Psoas muscle (tissue), 8 donors: ENCODE measurements at places on chromosomes 16 and 17.

GRCh38 chr16:82603784-82604411 is 22.9 kb upstream of the CDH13 start:
- DNase-seq, result peak; percentile 69

GRCh38 chr17:42248351-42249179 is 27.6 kb downstream of the STAT5B start:
- DNase-seq, result peak; percentile 70

DNA sequence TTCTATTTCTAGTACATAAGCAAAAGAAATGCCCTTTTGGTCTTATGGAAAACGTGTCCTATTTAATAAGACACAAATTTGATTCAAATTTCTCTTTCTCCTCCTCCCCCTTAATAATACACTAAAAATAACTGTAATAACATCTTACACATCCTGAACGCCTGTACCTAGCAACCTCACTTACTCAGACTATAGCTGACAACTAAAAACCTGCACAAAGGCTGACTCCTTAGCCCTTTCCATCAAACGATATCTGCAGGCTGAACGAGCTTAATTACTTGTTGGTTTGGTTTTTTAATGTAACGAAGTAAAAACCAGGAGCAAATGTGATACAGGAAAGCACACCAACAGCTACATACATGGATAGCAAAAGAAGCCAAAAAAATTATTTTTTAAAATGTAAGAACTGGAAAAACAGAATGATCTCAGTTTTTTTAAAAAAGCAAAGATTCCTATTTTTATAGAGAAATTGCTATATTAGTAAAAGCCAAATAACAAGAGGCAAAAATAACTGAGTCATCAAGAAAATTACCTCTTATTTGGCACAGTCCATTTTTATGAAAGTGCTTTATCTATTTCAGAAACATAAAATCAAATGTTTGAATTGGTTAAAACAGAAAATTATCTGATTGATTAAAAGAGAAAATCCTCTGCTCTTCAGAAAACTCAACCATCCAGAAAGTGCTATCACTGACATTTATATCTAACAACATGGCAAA is 23.5 kb downstream of the ADCY9 start:
- no peak for DNase-seq

DNA sequence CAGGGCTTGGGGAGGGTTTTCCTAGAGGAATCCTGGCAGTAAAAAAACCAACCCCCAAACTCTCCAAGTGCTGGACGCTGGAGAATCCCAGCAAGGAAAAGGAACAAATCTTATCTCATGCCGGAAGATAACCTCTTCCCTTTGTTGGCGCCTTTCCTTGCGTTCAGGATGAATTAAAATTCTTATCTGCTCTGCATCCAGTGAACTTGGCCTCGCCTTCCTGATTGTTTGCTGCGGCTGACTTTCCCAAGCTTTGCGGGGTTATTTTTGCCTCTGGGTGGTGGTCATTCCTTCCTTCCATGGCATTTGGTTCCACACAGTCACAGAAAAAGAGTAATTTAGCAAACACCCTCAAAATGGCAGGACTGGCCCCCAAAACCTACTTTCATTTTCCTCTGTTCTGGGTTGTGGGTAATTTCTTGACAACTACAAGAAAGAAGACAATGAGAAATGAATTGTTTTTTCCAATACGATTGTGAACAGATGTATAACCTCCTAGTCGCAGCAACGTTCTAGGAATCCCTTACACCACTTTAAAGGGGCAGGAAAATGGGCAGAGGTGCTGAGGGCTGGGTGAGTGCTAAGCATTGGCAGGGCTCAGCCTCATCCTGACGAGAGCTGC is 77.8 kb downstream of the MRC2 start:
- no peak for DNase-seq

DNA sequence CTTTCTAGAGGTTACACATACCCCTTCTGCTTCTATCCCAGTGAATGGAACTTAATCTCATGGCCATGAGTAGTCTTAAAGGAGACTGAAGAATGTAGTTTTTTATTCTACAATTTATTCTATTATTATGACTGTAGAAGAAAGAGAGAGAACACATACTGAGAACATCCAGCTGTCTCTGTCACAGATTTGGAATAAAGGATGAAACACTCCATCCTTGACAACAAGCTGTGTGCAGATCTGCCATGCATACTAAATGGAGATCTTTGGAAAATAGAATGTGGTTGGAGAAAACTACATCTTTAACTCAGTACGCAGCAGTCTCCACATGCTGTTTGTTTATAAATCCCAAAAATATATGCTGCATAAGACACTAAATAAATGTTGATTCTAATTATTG is 54.1 kb upstream of the NUDT7 start:
- no peak for DNase-seq

GRCh38 chr17:75611851-75612429 is 21.3 kb upstream of the SMIM5 start:
- no peak for DNase-seq

DNA sequence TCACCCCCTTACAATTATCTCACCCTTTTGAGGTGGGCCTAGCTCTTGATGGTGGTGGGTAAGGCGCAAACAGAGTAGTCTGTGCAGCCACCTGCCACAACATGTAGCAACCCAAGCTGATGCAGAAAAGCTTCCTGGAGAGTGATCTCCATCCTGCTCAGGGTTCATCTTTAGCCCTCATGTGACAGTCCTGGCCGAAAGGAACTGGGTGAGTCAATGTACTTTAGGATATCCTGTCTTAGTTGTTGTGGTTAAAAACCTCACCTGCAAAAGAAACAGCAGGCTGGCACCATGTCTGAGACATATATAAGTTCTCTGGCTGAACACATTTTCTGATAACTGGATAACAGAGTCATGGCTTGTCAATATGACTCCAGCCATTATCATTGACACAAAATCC is 183.5 kb upstream of the CPHXL start:
- DNase-seq, result no peak

DNA sequence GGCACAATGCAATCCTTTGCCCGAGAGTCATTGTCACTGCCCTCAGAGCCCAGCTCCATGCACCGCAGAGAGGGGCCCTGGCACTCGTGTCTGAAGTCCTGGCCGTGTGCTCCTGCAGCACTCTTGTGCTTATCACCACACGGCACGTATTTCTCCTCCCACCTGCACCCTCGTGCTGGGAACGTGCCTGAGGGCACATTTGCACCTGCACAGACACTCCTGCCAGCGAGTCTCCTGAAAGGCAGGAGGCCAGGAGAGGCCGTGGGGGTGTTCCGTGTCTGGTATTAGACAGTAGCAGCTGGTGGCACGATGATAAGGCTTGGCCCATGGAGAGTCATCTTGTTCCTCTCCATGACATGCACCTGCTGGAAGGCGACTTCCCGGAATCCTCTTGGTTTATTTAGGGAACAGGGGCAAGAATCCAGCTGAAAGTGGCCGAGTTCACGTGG is 3.4 kb upstream of the ACSF3 start:
- no peak for DNase-seq

GRCh38 chr16:84927621-84928591 is 83.4 kb downstream of the ZDHHC7 start:
- DNase-seq, result no peak

- DNase-seq, result no peak
Observed at GRCh38 chr17:64783031-64783461, 120.9 kb upstream of the SMURF2 start.

DNA sequence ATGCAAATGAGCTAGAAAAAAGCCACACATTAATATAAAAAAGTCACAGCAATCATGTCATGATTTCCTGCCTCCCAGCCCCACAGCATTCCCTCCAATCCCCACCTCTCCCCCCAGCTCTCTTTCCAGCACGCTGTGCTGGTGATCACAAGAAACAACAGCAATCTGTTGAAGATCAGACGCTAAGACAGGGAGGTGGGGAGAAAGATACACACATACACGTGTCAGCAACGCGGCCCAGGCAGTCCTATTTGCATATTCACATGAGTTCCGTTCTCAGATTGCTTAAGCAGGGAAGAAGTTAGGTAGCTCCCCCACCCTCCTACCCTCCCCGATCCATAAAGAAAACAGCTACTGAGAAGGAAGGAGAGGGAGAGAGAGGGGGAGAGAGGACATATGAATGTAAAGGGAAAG is 405.5 kb upstream of the PSMD7 start:
- no peak for DNase-seq

DNA sequence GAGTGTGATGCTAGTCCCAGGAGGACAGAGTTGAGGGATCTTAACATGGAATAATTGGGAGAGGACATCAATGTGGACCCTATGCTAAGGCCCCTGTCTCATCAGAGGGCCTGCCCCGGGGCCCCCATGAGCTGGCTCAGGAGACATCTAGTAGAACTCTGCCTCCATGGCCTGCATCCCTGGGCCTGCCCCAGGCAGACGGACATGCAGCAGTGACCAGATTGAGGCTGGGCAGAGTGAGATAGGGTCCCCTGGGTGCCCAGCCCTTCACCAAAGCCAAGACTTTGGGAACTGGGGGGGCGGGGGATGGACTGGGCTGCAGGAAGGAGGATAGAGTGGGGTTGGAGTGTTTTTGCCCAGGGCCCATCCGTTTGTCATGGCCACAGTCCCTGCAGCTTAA is 115.2 kb downstream of the CCDC182 start:
- peak; percentile 19 for DNase-seq

- DNase-seq, result no peak
Observed at GRCh38 chr16:80656711-80657150, 115.9 kb downstream of the DYNLRB2 start.

- no peak for DNase-seq
Observed at GRCh38 chr16:17408296-17408695, 62.5 kb downstream of the XYLT1 start.

DNA sequence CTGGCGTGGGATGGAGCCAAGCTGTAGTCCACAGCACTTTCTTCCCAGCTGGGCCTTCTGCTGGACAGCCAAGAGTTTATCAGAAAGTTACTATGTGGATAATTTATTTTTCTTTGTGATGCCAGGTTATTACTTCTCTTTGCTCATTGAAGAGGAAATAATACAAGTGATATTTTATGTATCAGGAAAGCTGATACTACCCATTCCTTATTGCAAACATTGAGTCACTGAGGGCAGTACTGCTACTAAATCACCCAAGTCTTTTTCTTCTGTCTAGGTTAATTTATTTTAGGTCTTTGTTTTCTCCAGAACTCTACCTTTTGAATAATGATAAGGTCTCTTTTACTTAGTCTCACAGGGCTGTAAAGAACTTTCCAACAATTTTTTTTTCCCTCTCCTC is 8.3 kb downstream of the NUP93 start:
- DNase-seq, result no peak

DNA sequence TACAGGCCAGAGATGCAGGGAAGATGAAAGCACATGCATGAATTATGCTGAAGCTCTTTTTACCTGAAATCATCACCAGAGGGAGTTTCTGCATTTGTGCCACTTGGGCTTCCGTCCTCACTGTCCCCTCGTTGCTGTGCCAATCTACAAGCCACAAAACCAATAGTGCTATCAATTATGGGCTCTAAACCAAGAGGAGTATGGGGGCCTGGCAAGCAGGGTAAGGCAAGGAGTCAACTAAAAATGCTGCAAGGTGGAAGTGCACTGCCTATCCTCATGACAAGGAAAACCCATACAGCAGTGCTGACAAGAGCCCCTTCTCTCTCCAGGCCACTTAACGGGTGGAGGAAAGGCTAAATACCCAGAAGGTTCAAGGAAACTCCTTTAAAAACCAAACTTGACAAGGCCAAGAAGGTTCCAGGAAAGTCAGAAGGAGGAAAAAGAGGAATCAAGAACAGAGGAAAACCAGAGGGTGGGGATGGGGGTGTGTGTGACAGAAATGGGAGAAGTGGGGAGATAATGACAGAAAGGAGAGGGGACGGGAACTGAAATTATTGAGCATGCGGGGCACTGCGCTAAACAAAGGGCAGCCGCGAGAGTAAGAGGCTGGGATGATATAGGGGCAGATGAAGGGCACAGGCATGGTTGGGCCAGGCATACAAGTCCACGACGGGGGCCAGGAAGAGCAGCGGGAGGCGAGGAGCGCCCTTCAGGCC is 674 bp downstream of the C17orf75 start:
- no peak for DNase-seq

DNA sequence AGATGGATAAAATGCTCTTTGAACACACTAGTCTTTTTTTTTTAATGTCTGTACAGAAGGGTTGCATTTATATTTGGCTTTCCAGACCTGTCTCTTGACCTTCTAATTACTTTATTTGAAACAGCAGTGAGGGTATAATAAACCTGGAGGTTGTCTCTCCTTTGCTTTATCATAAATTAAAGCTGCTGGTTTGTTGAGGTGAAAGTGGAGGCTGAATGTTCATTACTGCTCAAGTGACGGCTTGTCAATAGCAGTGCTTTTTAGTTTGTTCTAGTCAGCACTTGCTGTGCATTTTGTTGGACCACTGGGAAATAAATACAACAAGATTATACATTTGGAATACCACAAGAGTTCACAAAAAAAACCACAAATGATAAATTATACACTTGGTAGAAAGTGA is 264.2 kb downstream of the IRX3 start:
- DNase-seq, result no peak

- no peak for DNase-seq
Observed at GRCh38 chr17:49439673-49440571, 25.2 kb upstream of the PHB1 start.

- DNase-seq, result peak; percentile 21
Observed at GRCh38 chr17:65278050-65278819, 141.1 kb downstream of the RGS9 start.

DNA sequence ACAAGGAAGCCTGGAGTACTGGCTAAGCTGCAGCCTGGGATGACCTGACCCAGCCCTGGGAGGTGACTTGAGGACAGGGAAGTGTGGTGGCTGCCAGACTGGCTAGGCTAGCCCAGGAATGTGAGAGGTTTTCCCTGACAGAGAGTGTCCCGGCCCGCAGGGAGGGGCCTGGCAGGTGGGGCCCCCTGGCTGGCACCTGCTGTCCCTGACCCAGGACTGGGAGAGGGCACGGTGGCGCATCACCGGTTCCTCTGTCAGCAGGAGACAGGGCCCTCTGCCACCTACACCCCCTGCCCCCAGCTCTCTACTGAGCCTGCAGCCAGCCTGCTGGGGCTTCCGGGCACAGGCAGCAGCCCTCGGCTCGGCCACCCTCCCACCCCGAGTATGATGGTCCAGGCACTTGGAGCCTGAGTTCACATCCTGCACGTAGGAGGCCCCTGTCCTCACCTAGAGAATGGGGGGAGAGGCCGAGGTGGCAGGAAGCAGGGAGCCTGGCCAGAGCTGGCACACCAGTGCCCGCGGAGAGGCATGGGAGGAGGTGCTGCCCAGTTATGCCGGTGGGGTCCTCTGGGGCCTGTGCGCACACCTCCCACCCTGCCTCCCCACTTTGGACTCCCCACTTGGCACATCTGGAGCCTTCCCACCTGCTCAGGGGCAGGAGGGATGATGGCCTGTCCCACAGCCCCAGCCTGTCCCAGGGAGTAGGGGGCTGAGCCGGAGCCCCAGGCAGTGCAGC is 528 bp downstream of the PRSS27 start:
- DNase-seq, result no peak

- DNase-seq, result no peak
Observed at GRCh38 chr17:48357779-48358602, 72.0 kb downstream of the SKAP1 start.

- no peak for DNase-seq
Observed at GRCh38 chr17:1447052-1447451, 9.0 kb downstream of the CRK start.

- DNase-seq, result no peak
Observed at GRCh38 chr16:73095885-73096421, 48.0 kb upstream of the ZFHX3 start.
